Astrocyte of the cerebellum (primary cell): ENCODE measurements at places on chromosomes 11 and 22.

GRCh38 chr11:118641397-118642019 lies 34.1 kb downstream of the PHLDB1 start:
- no peak for DNase-seq

DNA sequence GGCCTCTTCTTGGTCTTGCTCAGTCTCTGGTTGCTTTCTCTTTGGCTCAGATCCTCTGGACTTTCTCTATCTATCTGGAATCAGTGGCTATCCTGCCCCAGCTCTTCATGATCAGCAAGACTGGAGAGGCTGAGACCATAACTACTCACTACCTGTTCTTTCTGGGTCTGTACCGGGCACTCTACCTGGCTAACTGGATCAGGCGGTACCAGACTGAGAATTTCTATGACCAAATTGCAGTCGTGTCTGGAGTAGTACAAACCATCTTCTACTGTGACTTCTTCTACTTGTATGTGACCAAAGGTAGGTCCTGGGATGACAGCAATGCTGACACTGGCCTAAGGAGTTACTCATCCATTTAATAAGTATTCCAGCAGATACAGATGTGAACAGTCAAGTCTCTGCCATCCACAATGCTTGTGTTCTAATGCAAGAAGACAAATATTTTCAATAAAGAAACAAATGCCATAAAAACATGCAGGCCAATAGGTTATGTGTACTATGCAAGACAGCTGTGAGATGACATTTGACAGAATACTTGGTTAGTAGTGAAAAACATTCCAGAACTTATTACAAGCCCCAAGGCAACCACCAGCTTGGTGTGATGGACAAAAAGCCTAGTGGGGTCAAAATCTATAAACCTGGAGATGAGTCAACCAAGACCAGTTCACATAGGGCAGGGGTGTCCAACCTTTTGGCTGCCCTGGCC lies 13.4 kb downstream of the KDELR3 start:
- no peak for DNase-seq

- DNase-seq: no peak
Measured at GRCh38 chr22:31944700-31945442, 536 bp downstream of the YWHAH start.

DNA sequence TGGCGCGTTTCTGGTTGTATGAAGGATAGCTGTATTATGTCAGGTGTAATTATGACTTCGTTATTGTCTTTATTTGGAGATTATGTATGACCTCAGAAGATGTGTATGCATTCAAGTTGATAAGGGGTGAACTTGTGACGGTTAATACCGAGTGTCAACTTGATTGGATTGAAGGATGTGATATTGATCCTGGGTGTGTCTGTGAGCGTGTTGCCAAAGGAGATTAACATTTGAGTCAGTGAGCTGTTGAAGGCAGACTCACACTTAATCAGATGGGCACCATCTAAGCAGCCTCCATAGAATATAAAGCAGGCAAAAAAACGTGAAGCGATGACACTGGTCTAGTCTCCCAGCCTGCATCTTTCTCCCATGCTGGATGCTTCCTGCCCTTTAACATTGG lies 15.3 kb upstream of the CD82 start:
- no peak for DNase-seq

DNA sequence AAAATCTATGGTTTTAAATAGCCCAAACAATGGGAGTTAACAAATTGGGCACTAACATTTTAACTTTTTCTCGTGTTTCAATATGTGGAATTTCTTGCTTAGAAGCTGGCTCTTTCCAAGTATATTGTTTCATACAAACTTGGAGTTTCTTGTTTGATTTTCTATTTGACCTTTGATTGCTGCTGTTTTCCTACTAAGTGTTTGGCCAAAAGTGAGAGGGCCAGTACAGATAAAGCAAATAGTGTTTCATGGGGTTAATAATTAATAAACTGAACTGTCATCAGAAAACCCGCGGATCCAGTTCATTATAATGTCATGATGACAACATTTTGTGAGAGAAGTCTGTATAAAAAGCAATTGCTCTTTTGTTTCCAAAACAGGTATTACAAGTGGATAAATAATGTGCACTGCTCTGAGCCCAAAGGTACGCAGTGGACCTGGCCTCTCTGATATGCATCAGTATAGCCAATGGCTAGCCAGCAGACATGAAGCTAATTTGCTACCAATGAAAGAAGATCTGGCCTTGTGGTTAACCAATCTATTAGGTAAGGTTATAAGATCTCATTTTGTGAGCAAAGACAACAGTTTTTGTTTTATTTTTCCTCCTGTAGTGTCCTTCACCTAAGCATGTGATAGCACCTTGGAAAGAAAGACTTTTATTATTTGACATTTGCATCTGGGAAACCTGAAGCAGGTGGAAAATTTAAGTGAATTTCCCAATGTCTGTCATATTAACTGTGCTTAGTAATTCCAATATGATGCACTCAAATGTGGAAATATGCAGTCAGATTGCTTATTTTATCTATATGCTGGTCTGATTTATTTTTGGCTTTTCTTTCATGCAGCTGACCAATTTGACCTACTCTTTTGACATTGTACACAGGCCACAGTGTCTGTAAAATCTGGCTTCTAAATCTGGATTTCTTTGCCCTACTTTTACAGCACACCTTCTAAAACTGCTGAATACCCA lies 8.3 kb downstream of the GAS2 start:
- no peak for DNase-seq

DNA sequence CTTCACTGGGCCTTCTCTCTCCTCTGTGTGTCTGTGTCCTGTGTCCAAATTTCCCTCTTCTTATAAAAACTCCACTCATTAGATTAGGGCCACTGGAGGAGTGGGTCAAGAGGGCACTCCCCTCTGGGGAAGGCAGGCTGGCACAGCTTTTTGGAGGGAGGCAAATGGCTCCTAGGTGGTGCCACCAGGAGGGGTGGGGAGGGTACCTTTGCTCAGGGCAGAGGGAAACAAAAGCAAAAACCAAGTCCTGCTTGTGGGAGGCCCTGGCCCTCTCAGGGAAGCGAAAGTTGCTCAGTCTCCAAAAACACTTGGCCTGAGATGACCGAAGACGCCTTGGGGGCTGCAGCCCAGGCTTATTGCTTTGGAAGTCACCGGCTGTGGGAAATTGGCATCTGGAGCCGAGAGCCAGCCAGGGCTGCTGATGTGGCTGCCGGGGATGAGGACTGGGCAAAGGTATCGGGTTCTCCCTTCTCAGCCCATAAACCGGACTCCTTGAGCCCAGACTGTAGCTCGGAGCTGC lies 48.2 kb upstream of the ANO1 start:
- no peak for DNase-seq

DNA sequence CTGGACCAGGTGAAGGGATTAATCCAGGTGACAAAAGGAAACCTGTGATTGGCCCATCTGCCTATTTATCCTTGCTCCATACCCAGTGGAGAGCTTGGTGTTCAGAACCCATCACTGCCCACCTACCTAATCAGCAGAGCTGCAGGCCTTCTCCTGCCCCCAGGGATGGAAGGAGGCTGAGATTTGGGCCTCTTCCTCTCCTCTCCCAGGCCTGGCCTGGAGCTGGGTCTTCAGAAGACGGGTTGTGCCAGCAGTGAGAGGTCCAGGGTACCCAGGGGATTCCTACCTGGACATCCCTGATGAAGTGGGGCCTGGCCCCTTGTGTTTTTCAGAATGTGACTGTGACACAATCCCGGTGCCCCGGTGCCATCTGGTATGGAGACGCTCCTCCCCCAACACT lies 80.3 kb upstream of the MYOD1 start:
- no peak for DNase-seq

- no peak for DNase-seq
Measured at GRCh38 chr11:61347916-61348461, 13.7 kb downstream of the CYB561A3 start.

DNA sequence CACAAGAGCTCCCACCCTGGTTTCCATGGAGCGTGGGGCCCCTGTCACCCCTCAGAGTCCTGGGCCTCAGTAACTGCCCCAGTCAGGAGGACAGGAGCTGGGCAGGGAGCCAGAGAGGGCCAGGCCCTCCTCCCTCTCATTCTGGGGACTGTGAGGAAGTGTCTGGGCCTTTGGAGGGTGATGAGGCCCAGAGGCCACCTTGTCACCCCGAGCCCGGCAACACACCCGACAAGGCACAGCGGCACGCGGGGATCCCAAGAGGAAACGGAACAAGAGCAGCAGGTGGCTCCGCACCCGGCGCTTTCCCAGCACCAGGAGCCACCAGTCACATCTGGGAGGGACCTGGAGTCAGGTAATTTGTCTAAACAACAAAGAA lies 72.1 kb downstream of the CELSR1 start:
- DNase-seq: no peak

- no peak for DNase-seq
Measured at GRCh38 chr11:29623144-29623722, 393.6 kb downstream of the KCNA4 start.

DNA sequence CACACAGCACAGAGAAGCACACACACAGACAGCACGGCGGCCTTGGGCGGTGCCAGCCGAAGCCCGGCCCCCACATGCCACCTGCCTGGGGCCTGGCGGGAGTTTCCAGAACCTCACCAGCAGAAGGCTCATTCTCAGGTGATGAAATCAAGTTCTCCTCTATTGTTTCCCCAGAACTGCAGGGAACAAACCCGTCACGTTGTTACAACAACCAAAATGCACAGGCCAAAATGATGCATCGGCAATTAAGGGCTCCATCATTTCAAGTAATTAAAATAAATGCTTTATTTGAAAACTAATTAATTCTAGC lies 30.8 kb downstream of the GNB1L start:
- DNase-seq: no peak
